ENCODE measurements at places on chromosomes 3 and 15.

DNA sequence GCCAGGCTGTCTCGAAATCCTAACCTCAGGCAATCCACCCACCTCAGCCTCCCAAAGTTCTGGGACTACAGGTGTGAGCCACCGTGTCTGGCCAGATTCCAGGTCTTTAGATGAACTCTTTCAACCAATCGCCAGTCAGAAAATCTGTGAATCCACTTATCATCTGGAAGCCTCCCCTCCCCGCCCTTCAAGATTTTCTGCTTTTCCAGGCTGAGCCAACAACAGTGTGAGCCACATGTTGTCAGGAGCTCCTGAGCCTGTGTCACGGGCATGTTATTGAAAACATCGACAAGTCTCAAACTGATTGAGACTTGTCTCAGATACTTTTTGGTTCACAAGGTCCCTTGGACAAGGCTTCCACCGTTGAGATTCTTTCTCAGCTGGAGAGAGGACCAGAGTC is 52.0 kb upstream of the TRPM1 start:
- no peak for DNase-seq

- no peak for DNase-seq
Measured at GRCh38 chr3:48426401-48426909, 3.4 kb downstream of the PLXNB1 start.

GRCh38 chr15:60932051-60932915 is 296.8 kb downstream of the RORA start:
- DNase-seq = peak; percentile 24

DNA sequence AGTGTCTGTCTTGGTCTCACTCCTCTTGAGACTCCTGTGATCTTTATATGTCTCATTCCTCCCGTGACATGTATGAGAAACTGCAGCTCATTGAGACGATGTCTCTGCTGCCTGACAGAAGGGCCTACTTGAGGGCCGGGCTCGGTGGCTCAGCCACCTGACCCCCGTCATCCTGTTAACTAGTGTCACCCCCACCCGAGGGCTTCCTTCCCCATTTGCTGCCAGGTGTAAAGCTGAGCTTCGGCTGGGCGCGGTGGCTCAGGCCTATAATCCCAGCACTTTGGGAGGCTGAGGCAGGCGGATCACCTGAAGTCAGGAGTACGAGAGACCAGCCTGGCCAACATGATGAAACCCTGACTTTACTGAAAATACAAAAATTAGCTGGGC is 12.7 kb downstream of the SEMA4B start:
- no peak for DNase-seq

GRCh38 chr15:86002444-86002843 is 77.2 kb upstream of the AGBL1 start:
- no peak for DNase-seq

DNA sequence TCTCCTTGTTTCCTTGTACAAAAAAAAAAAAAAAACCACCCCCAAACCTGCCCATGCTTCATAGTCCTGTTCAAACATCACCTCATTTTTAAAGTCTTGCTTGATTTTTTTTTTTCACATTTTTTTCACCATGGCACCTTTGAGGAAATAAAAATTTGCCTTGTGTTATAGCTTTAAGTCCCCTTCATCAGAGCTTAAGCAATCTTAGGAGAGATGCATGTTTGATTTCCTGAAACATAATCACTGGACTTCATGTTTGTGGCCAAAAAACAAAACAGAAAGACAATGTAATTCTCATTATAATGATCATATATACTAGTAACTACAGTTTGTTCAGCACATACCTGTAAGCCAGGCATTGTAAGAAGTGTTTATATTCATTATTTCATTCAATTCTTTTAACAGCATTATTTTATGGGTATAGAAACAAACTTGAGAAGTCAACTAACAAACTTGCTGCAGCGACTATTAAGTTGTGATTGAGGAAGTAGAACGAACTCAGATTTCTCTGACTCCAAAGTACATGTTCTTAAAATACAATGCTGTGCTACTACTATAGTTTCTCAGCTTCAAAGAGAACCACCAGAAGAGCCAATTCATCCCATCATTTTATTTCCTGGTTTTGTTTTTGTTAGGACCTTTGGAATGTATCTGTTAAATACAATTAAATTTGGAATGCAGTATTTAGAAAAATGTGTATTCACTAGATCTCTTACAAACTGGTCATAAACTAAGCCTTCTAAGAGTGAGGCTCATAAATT is 203.8 kb downstream of the TCF12 start:
- no peak for DNase-seq

DNA sequence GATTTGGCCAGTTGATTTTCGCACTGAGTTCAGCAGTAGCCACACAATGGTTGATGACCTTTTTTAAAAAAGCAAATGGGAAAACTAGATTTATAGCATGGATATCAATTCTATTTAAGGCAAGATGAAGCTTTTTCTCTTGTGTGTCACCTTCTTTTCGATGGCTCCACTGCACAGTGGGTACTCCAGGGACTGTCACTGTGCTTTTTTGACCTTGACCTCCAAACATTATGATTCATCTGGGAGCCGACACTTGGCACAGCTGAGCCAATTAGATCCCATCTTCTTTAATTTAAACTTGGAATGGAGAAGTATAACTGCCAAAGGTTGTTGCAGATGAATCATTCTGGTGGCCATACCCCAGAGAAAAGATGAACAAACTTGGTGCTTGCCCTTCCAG is 367.3 kb downstream of the EPHA6 start:
- DNase-seq = no peak

DNA sequence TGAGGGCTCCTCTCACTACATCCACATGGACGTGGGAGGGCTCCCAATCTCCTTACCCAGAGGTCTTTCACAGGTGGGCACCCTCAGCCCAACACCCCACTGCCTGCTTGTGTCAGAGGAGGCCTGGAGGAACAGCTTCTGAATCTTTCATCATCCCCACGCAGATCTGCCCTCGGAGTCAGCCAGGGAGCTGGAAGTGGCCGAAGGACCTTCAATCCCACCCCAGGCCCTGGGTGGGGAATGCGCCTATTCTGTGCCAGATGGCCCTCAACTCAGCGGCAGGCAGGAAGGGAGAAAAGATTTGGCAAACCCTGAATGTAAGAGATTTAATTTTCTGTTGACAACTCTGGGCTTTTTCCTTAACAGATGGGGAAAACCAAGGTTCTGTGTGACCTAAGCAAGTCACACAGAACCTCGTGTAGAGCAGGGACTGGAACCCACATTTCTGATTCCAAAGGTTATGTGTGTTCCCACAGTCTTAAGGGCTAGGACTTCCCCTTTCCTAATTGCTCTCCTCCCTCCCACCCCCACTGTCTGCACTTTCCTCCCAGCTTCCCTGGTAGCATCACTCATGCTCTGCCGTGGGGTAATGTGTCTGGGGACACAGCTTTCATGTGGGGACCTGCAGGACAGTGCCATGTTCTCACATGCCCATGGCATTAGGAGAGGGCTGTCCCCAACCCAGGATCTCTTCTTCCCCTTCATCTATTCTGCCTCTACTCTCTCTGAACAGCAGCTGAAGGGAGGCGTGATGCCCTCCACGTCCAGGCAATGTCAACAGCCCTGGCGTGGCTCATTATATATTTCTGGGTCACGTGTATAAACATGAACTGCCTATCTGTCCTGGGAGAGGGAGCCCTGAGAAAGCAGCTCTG is 98.1 kb downstream of the SEMA5B start:
- DNase-seq = no peak

- no peak for DNase-seq
Measured at GRCh38 chr3:39133093-39133490, 20.3 kb downstream of the CSRNP1 start.

DNA sequence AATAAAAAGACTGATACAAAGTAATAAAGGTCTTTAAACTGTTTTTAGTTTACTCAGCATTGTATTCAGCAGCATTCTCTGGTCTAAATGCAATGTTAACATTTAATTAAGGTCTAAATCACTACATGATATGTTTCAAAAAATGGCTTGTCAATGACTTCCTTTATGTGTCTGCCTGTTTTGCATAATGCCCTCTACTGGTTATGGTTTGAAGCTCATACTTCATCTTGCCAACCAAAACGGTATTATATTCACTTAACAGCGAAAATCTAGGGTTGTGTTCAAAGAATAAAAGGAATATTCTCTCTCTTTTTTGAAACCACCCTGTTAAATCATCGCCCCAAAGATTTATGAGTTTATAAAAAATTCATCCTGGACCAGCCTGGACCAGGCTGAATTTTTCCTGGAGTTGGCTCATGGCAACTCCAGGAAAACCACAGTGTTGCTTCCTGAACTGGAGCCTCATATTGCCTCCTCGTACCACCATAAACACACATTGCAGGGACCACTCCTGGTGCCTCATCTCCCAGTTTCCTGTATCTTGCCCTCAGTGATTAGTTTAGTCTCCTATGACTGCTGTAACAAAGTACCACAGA is 6.7 kb upstream of the NCEH1 start:
- DNase-seq = no peak

DNA sequence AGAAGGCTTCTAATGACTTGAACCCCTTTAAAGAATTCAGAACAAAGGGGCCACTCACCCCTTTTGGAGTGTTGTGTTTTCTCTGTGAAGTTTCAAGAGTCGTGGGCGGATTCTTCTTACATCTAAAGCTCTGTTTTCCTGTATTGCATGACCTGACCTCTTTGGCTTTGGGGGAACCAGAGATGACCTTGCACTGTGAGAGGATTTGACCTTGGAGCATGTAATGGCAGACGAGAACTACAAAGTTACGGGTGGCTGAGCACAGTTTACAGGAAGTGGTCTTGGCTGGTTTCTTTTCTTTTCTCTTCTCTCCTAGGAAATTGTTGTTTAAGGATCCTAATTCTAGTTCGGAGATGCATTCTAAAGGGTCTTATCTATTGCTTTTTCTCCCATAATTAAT is 6.2 kb upstream of the BDH1 start:
- no peak for DNase-seq

GRCh38 chr3:186845756-186846155 is 3.2 kb downstream of the ADIPOQ start:
- DNase-seq = no peak

DNA sequence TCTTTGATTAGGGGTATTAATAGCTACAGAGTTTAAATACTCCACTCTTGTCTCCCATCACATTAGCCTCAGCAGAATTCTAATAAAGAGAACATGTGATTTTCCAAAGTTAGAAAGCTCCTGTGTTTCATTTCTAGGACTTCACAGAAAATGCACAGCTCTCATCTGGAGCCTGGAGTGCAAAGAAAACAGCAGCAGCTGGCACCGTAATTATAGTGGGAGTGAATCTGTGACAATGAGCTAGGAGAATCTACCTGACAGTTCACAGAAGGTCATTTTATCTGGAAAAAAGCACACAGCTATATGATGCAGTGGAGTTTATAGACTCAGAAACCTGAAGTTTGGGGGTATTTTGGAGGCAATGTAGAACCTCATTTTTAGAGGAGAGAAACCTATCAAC is 5.4 kb upstream of the TRIM59 start:
- DNase-seq = no peak

GRCh38 chr3:150414959-150415358 is 6.9 kb downstream of the TSC22D2 start:
- no peak for DNase-seq

- DNase-seq = no peak
Measured at GRCh38 chr3:127451321-127451720, 139.2 kb downstream of the TPRA1 start.

GRCh38 chr3:177793451-177793850 is 596.2 kb upstream of the TBL1XR1 start:
- DNase-seq = no peak

DNA sequence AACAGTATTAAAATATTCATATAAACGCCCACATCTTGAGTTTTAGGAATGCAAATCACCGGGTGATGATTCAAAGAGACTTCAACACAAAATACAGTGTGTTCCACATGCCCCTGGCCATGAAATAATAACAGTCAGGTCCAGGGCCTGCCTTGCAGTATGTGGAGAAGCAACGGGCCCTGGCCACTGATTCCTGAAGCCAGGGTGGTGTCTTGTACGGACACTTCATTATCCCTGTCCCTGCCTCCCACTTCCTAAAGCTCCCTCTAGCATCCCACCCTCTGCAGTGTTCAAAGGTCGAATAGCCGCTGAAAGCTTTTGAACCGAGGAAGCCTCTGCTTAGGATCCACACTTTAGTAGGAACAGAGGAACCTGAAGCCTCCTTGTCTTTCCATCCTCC is 50.4 kb upstream of the PCSK6 start:
- no peak for DNase-seq

- no peak for DNase-seq
Measured at GRCh38 chr3:100865442-100865841, 127.8 kb downstream of the ABI3BP start.

DNA sequence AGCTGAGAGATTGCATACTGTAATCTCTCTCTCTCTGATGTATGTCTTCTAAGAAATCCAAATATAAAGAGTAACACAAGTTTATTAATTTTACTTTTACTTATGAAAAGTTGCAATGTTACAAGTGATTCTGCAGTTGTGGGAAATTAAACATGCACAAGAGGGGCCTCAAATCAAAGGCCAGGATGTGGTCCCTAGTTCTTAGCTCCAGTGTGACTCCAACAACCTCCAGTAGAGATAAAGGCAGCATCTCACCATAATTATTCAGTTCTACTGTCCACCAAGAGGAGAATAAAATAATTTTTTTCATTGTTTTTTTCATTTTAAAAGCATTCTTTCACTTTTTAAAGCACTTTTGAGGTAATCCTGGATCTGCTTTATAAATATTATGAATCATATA is 223.3 kb downstream of the RAP2B start:
- no peak for DNase-seq

- DNase-seq = peak; percentile 37
Measured at GRCh38 chr15:71136159-71136783, 21.0 kb downstream of the THSD4 start.

DNA sequence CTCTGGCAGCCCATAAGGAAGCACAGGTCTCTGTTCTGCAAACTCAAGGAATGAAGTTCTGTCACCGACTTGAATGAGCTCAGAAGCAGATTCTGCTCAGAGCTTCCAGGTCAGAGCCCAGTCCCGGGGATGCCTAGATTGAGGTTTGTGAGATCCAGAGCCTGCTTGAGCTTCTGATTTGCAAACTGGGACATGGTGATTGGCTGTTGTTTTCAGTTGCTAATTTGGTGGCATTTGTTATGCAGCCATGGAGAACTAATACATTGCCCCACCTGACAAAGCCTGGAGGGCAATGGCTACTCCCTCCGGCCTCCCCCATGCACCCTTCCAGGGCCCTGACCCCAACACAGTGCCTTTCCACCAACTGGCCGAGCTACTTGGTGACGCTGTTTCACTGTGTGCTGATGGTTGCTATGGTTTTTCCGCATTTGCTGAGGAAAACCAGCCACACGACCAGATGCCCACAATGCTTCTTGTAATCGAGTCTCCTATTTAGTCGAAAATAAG is 379.5 kb upstream of the ATP10A start:
- peak; percentile 81 for DNase-seq

DNA sequence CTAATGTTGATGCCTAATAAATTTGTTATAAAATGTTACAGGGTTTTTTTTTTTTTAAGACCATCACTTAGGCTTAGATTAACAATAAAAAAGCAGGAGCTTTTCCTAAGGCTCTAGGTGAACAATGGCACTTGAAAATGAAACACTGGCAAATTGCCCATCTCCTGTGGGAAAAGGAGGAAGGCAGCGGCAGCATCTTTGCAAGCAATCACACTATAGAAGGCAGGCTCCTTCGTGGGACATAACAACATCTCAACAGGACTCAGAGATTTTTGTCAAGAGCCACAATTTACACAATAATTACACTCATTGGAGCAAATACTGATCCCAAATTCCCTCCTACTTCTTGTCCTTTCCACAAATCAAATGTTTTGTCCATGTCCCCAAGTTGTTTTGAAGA is 646.7 kb downstream of the ROBO2 start:
- DNase-seq = peak; percentile 54

- no peak for DNase-seq
Measured at GRCh38 chr3:99468918-99469317, 169.5 kb upstream of the COL8A1 start.

All from GM23338 (cell line).